ENCODE measurements at places on chromosomes 16 and 17. TPM values are rescaled to one million over a fixed set of nuclear protein-coding genes. Genes with fewer than 3 reads are reported as not detected.

DNA sequence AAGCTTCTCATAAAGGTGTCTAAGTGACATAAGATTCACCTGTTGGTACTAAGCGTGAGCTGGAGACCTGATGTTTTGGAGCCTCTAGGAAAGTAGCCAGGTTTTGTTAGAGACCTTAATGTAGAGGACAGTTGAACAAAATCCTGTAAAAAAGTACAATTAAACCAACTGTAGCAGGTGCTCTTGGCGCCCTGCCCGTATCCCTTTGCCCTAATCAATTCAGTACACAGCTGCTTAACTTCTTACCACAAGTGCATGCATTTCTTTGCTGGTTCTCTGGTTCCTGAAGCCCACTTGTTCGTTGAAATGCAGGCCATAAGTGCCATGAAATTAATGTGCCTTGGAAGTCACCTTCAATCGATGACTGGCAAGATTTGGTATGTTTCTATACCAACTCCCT, 24.4 kb downstream of the GLP2R start:
- H3K36me3 ChIP-seq: no peaks in the 10 kb centered on the region
- no peak overlapping the region for H3K27ac ChIP-seq
- peaks cover 8% of the 10 kb centered on the region for H3K27me3 ChIP-seq

Gene BCAR1
- 0.87 TPM for total RNA-seq

Gene TMEM204
- total RNA-seq: 14.3 TPM

DNA sequence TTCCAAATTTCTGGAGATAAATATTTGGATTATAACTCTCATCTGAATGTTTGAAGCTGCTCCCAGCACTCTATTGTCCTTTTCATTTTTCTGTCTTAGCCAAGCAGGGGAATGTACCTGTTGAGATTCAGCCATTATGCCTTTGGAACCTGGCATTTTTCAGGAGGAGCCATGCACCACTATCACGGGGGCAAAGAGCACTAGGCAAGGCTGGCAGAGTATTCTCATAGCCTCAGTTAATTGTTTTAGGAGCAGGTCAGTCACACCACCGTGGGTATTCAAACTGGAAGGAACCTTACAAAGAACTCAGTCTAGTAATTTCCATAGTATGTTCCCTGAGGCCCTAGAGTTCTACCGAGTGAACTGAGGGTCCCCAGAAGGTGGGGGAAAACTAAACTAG, 348.9 kb downstream of the TMEM114 start:
- no peak overlapping the region for H3K27ac ChIP-seq
- no peak overlapping the region for H3K4me3 ChIP-seq
- H3K36me3 ChIP-seq: no peaks in the 10 kb centered on the region
- DNase-seq: no peak

Gene SULT1A4
- 1.6 TPM for total RNA-seq

Gene SEPTIN1
- 169 TPM for total RNA-seq

- H3K36me3 ChIP-seq: no peaks in the 10 kb centered on the region
- no peaks in the 10 kb centered on the region for H3K4me1 ChIP-seq
- DNase-seq: no peak
- H3K27me3 ChIP-seq: peaks cover 11% of the 10 kb centered on the region
- no peak overlapping the region for H3K4me3 ChIP-seq
- H3K27ac ChIP-seq: no peak overlapping the region
These were observed 53.1 kb upstream of the MARCHF10 start for GRCh38 chr17:62860962-62861873.

GRCh38 chr17:68489919-68490318, 22.3 kb upstream of the PRKAR1A start:
- H3K4me3 ChIP-seq: no peak overlapping the region
- H3K4me1 ChIP-seq: peaks cover 14% of the 10 kb centered on the region
- no peaks in the 10 kb centered on the region for H3K36me3 ChIP-seq
- no peak for DNase-seq
- H3K27me3 ChIP-seq: peaks cover 5% of the 10 kb centered on the region

DNA sequence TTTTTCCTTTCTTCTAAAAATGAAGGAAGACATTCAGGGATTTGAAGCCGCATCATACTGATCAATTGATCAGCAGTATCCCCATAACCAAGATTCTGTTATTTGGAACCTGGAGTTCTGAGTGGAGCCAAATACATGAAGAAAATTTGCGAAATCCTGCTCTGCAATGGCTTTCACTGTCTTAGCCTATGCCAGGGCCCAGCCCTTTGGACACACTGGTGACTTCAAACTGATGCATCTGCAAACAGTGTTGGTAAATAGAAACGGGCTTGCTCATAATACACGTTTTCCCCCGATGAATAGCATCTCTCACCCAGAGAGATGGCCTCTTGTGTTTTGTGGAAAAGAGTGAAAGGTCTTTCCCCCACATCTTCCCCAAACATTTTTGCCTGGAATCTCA, 87.6 kb upstream of the TOX3 start:
- H3K4me1 ChIP-seq: no peaks in the 10 kb centered on the region
- no peaks in the 10 kb centered on the region for H3K27me3 ChIP-seq
- H3K36me3 ChIP-seq: no peaks in the 10 kb centered on the region
- no peak overlapping the region for H3K27ac ChIP-seq

Gene TBC1D3I
- total RNA-seq: 0.45 TPM

DNA sequence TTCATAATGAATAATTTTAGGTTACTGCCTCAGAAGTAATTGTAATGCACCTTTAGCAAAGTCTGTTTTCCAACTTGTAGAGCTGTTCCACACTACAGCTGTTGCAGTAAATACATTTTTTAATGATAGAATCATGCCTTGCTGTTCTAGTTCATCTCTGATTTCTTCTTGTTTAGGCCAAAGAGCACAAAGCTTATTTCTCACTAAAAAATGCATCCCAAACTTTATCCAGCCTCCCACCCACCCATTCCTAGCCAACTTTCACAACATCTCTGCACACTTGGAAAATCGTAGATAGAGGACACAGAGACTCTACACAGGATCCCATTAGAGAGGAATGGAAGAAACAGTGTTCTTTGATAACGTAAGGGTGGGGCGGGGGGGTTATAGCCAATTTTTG, 252.2 kb upstream of the DYNLRB2 start:
- H3K27me3 ChIP-seq: peaks cover 4% of the 10 kb centered on the region
- no peak overlapping the region for H3K27ac ChIP-seq
- no peaks in the 10 kb centered on the region for H3K4me1 ChIP-seq
- H3K4me3 ChIP-seq: no peak overlapping the region

- H3K4me1 ChIP-seq: peaks cover 3% of the 10 kb centered on the region
- H3K27ac ChIP-seq: no peak overlapping the region
- no peak for DNase-seq
- no peak overlapping the region for H3K4me3 ChIP-seq
- no peaks in the 10 kb centered on the region for H3K27me3 ChIP-seq
These were observed 9.3 kb upstream of the FAAP100 start for GRCh38 chr17:81561494-81561885.

DNA sequence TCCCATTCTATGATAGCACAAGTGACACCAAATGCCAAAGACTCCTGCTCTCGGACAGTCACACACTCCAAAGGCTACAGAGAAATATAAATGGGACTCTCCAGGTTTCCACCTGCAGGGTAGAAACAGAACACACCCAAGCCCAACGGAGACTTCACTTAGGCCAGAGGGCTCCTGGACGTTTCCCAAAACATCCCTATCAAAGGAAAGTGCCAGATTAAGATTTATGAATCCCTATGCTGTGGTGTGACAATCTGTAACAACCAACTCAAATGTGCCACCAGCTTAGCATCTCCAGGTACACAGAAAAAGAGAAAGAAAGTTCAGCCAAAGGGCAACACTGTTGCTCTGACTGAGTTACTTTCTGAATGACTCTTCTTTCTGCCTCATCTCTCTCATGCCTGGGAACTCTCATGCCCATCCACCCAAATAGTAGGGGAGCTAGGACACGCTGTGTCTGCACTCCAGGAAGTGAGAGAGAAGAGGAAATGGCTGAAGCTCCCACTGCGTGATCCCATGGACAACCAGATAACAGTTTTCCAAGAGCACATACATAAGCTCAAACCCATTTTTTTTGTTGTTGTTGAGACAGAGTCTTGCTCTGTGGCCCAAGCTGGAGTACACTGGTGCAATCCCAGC, 49.7 kb downstream of the SMG6 start:
- H3K36me3 ChIP-seq: peaks cover 64% of the 10 kb centered on the region
- no peaks in the 10 kb centered on the region for H3K27me3 ChIP-seq
- H3K27ac ChIP-seq: peak overlapping the region; percentile 89
- DNase-seq: peak; percentile 64

DNA sequence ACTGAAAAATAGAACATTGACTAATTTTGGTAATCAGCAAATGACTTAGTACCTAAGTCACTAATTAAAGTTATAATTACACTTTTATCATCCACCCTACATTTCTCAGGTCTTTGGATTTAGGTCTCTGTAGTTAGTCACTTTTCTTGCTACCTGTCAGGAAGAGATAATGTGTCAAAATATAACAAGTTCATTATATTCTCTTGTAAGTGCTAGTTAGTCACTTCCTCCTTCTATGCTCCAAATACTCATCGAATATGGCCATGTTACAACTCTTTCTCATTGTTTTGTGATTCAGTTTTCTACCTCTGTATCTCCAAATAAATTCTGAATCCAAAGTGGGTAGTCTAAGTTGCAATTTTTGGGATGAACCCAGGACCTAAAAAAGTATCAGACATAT, 163.5 kb upstream of the KIF2B start:
- no peaks in the 10 kb centered on the region for H3K4me1 ChIP-seq
- no peak for DNase-seq
- H3K4me3 ChIP-seq: no peak overlapping the region
- no peaks in the 10 kb centered on the region for H3K36me3 ChIP-seq
- H3K27me3 ChIP-seq: no peaks in the 10 kb centered on the region
- no peak overlapping the region for H3K27ac ChIP-seq

- no peaks in the 10 kb centered on the region for H3K36me3 ChIP-seq
- H3K4me3 ChIP-seq: no peak overlapping the region
- peak; percentile 88 for DNase-seq
- H3K27ac ChIP-seq: no peak overlapping the region
- H3K4me1 ChIP-seq: peaks cover 14% of the 10 kb centered on the region
These were observed 58.5 kb downstream of the HS3ST3B1 start for GRCh38 chr17:14359163-14360020.

DNA sequence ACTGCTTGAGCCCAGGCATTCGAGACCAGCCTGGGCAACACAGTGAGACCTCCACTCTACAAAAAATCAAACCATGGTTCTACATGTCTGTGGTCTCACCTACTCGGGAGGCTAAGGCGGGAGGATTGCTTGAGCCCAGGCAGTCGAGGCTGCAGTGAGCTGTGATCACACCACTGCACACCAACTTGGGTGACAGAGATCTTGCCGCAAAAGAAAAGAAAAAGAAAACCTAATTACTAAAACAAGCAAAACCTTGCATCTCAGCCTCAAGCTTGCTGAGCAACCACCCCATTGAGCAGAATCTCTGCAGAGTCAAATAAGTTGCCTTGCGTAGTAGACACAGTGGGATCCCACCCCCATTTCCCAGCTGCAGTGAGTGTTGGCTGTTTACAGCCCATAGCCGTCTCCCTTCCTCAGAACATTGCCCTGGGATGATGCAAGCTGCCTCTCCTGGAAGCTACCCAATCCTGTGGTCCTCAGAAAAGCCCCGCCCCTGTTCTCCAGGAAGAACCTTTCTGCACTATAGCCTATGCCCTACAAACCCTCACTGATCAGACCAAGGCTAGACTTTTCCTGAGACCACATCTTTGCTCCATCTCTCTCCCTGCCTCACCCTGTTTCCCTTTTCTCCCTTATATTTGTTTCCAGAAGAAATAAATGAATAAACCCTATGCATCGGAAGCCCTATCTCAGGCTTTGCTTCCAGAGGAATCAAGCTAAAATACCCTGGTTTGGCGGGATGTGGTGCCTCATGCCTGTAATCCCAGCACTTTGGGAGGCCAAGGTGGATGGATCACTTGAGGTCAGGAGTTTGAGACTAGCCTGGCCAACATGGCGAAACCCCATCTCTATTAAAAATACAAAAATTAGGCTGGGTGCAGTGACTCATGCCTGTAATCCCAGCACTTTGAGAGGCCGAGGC, 16.7 kb upstream of the ERN2 start:
- H3K4me3 ChIP-seq: no peak overlapping the region
- no peak for DNase-seq
- no peak overlapping the region for H3K27ac ChIP-seq
- peaks cover 6% of the 10 kb centered on the region for H3K4me1 ChIP-seq

Gene HOXB2
- total RNA-seq: 12.6 TPM

GRCh38 chr17:32976605-32977004, 15.0 kb upstream of the SPACA3 start:
- no peak overlapping the region for H3K27ac ChIP-seq
- no peaks in the 10 kb centered on the region for H3K36me3 ChIP-seq
- DNase-seq: no peak

Gene PAQR4
- 30.4 TPM for total RNA-seq

Gene RAB37
- total RNA-seq: 6.7 TPM

- no peak overlapping the region for H3K4me3 ChIP-seq
- no peaks in the 10 kb centered on the region for H3K27me3 ChIP-seq
- DNase-seq: no peak
These were observed 14.6 kb upstream of the TRPV3 start for GRCh38 chr17:3572231-3572630.

GRCh38 chr17:59425085-59425931, 93.9 kb downstream of the YPEL2 start:
- H3K4me3 ChIP-seq: no peak overlapping the region
- H3K4me1 ChIP-seq: peaks cover 13% of the 10 kb centered on the region
- no peak for DNase-seq
- H3K27me3 ChIP-seq: peaks cover 1% of the 10 kb centered on the region
